Muscle of leg (tissue), 16 donors: ENCODE measurements at places on chromosomes 4 and X. TPM values are rescaled to one million over a fixed set of nuclear protein-coding genes. Genes with fewer than 3 reads are reported as not detected.
A peak's percentile ranks its signal among the peaks of the same experiment; 100 is the strongest.

DNA sequence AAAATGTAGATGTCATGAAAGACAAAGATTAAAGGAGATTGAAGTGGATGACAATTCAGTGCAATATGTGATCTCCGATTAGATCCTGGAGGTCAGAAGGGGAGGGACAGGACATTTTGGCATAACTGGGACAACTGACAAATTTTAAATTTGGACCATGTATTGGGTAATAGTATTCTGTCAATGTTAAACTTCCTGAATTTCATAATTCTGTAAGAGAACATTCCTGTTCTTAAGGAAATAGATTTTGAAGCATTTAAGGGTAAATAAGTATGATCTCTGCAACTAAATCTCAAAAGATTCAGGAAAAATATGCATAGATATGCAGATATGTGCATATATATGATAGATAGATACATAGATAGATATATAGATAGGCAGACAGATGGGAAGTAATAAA, 11.0 kb downstream of the ODAPH start:
- DNase-seq, result no peak

- no peak for DNase-seq
Observed at GRCh38 chr4:150240011-150240410, 161.8 kb downstream of the DCLK2 start.

- DNase-seq, result no peak
Observed at GRCh38 chrX:67610282-67610681, 66.5 kb downstream of the AR start.

- peak; percentile 56 for DNase-seq
Observed at GRCh38 chrX:106040861-106041260, 2.3 kb upstream of the SERPINA7 start.

DNA sequence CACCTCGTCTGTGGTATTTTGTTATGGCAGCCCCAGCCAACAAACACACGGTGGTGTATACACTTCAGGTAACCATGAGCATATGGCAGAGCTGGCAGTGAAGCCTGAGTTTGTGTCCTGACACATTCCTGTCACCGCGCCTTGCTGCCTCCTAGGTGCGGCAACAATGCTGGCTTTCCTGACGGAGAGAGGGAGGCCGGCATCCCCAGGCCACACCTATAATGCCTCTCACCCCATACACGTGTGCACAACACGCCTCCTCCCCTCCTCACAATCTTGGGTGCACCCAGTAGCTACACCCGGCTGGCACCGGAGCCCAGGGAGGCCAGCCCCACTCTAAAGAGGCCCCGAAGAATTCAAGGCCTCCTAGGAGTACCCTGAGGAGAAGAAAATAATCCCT, 158.5 kb downstream of the NSUN7 start:
- DNase-seq, result no peak

DNA sequence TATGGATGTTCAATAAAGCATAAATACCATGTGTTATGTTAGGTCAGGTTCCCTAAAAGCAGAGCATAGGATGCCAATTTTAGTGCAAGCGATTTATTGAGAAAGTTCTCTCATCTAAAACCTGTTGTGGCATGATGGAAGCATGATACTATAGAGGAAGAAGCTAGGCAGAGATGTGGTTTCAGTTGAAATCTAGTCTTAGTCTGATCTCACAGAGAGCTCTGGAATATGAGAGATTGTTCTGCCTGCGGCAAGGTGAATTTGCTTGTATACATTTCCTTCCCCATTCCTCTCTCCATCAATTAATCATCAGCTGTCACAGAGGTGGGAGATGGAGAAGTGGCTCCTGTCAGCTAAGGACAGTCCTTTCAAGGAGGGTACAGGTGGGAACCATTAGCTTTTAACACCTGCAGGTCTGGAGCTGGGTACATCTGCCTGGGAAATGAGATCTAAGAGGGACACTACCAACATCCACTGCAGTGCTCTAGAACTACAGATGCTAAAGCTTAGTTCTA, 252.4 kb downstream of the CFAP299 start:
- DNase-seq, result no peak

DNA sequence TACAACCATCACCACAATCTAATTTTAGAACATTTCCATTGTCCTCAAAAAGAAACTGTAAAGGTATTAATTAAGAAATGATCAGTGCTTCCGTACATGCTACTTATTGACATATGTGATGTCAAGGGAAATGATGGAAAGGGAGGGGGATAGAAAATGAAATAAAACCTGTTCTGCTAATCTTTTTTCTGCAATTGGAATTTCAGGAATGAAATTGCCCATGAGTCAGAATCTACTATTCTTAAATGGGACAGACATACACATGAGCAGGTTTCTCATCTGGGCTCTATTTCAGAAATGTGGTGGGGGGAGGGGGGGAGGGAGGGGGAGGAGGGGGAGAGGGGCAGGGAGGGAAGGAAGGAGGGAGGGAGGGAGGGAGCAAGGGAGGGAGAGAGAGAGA, 91.0 kb downstream of the SHROOM4 start:
- DNase-seq, result no peak

- no peak for DNase-seq
Observed at GRCh38 chr4:87551361-87551760, 22.2 kb upstream of the SPARCL1 start.

DNA sequence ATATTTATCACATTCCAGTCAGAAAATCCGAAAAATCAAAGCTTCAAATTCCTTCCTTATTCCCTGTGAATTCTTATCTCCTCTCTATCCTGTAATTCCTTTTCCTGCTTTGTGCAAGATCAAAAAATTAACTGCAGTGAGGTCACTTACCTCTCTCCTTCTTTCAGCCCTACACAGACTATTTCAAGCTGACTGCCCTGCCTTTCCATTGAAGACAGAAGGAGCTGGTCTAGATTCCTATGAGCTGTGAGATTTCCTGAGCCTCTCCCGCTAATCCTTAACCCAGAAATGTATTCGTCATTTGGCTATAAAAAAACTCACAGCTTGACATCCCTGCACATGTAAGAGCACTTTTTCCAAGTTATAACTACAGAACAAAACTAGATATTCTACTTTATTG, 26.6 kb downstream of the TRIML2 start:
- no peak for DNase-seq

Gene SLC4A4
- 14.9 TPM for total RNA-seq

DNA sequence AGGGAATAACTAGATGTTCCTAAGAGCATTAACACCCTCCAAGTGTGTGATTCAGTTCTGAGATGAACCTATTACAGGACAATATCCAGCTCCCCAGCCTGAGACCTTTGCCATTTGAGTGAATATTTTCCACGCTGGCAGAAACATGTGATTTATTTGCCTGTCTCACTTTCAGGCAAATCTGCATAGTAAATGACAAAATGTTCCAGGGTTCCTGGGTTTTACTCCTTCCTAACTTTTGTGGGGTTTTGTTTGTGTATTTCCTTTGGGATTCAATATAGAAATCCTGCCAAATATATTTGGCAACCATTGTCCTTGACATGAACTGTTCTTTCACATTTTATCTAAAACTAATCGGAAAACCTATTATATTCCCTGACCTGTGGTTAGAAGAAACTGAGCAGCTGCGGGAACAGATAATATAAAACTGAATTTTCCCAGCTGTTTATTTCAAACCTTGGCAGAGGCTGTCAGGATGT, 12.5 kb downstream of the F8 start:
- peak; percentile 84 for DNase-seq
